CD4-positive, alpha-beta T cell treated with Interleukin-2 at 100 ng/mL for 4 hours (primary cell): ENCODE measurements at places on chromosomes 2 and 18.

- no peak for DNase-seq
Observed at GRCh38 chr2:109247340-109247739, 118.3 kb downstream of the SH3RF3 start.

GRCh38 chr2:238658054-238658407 is 189.9 kb upstream of the TWIST2 start:
- no peak for DNase-seq

- peak; percentile 26 for DNase-seq
Observed at GRCh38 chr2:106108351-106108750, 85.8 kb downstream of the UXS1 start.

DNA sequence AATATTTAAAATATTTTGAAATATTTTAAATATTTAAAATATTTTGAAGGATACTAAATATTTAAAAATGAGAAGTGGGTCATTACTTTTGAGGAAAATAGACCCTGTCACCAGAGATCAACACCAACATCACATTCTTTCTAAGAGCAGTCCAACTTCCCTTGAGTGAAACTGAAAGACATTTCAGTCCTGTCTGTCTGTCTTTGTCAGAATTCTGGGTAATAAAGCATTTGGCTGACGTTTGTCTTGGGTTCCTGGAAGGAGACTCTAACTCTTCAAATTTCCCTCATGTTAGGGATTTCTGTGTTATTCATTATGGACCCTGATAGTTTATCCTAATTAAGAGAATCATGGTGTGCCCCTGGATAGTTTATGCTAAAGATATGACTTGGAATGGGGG is 32.8 kb downstream of the TTC21B start:
- DNase-seq = no peak

DNA sequence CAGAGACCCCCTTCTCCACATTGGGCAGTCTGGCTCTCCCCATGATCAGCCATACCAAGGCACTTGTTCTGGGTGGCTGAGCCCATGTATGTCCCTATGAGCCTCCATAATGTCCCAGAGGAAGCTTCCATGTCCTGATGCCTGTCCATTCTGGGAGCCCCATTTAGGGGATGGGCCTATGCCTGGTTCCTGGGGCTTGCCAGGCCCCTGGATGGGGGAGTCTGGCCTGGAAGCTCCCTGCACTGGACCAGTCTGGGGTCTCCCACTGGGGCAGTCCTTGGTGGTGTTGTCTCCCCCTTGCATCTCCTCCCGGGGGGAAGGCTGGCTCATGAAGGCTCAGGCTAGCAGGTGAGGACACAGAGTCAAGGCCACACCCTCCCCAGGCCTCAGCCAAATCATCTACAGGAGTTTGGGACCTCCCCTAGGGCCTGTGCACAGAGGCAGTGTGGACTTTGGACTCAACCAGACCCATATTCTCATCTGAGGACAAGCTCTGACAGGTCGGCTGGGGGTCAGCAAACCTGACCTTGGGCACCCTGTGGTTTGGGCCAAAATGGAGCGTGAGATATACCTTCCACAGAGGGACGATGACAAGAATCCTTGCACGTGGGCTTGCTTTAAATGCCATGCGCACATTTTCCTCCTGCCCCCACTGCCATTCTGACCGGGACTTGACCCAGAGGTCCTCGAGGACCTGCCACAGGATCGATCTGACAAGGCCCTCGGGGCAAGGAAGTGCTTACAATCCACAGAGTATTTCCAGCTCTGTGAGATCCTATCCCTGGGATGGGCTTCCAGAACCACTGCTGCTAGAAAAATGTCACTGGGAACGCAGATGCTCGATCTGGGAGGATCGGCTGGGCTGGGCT is 38.8 kb downstream of the INHBB start:
- DNase-seq = no peak

- no peak for DNase-seq
Observed at GRCh38 chr2:164538240-164538866, 82.9 kb downstream of the GRB14 start.

GRCh38 chr2:11829324-11829946 is 83.0 kb downstream of the LPIN1 start:
- DNase-seq = peak; percentile 55

DNA sequence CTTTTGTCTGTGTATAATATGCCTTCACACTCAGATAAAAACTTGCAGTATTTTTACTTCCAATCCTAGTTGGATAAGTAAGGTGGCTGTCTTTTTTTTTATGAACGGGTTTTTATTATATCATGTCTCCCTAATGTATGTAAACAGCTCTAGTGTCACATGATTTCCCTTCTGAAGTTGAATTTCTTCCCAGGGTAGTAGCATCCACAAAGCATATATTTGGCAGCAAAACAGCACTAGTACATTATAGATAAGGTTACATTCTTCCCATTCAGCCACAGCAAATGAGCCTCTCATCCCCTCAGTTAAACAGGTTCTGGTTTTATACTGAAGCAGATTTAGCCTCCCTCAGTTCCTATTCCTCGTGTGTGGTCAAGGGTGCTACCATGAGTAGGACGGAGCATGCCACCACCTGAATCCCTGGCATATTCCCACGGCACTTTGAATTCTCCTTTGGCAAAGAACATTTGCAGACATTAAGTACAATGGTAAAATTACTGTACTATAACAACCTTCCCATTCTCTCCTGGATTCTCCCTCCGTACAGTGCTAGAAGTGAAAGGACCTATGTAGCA is 15.4 kb upstream of the DTNA start:
- DNase-seq = no peak

DNA sequence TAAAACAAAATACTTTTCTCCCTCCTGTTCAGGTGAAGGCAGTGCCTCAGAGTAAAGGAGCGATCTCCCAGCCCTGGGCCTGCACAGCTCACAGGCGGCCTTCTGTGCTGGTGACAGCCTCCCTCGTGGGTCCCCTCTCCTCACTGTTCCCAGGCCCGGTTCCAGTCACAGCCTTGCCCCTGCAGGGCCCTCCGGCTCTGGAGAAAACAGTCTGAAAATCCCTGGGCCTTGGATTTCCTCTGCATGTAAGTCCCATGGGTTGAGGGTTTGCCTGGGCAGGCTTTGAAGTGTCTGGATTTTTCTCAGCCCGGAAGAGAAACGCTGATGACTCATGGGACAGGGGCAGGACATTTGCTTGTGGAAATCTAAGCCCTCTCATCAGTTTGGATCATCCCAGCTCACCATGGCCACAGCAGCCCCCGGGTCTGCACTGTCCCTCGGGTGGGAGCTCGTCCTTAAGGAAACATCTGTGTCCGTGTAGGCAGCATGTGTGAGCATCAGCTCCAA is 186.1 kb upstream of the RAB12 start:
- no peak for DNase-seq

- DNase-seq = no peak
Observed at GRCh38 chr2:13698847-13699246, 933.7 kb upstream of the LRATD1 start.

GRCh38 chr2:226647621-226648518 is 151.8 kb downstream of the IRS1 start:
- DNase-seq = no peak

GRCh38 chr18:57801325-57801724 is 1.8 kb downstream of the ATP8B1 start:
- DNase-seq = no peak

DNA sequence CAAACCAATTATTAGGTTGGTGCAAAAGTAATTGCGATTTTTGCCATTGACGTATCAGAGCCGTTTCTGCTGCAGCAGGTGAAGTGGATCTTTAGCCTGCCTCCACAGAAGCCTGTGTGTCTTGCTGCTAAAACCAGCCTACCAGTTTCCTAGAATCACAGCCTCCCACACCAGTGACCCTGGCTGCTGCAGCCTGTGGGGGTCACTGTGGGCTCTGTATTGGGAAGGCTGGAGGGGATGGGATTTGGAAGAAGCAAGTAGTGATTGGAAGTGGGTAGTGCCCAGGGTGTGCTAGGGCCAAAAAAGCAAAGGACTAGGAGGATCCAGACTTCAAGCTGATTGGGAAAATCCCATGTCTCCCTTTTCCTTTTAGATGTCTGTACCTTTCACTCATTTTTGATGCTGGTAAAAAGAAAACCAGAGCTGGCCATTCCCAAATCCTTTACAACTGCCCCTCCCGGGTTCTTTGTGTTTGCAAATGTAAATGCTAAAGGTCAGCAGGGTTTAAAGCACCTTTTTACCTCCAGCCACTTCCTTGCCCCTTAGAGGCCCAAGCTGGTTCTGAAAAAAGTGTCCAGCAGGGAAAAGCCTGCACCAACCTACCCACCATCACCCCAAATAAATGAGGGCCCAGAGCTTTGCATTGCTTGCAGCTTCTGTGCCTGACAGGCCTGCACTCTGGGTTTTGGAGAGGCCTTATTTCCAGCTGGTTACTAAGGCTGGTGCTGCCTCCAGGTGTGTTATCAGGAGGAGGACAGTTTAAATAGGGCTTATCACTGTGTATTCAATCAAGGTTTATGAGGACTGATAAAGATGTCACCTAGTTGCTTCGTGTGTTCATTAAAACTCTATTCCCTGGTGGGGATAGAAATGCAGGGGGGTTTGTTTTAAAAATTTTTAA is 172.0 kb downstream of the MIB1 start:
- no peak for DNase-seq

- DNase-seq = no peak
Observed at GRCh38 chr18:46696268-46696667, 39.2 kb upstream of the LOXHD1 start.
